Stimulated activated naive CD4-positive, alpha-beta T cell (primary cell): ENCODE measurements at places on chromosomes 7 and 10.

GRCh38 chr10:61130366-61130765 is 186.4 kb upstream of the RHOBTB1 start:
- DNase-seq: no peak

- no peak for DNase-seq
Observed at GRCh38 chr7:18976715-18977471, 140.5 kb downstream of the TWIST1 start.

DNA sequence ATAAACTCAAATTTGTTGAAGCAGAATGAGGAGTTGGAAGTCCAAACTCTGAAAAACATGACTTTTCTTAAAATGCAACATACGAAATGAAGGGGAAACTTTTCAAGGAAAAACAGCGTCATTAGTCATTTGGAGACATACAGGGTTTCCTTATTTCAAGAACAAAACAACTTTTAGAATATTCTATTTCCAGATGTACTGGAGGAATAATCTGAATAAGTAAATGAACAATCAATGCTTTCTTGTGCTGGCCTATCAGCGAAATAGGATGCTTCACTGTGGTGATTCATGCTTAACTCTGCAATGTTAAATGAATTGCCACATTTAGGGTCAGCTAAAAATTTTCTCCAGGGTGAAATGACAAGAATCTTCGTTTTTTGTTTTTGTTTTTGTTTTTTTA is 114.3 kb downstream of the SEMA3C start:
- no peak for DNase-seq

- DNase-seq: no peak
Observed at GRCh38 chr7:116784647-116785046, 77.7 kb upstream of the CAPZA2 start.

- no peak for DNase-seq
Observed at GRCh38 chr10:20265146-20265545, 448.9 kb downstream of the PLXDC2 start.

- no peak for DNase-seq
Observed at GRCh38 chr7:112067200-112067599, 139.0 kb downstream of the DOCK4 start.

- DNase-seq: no peak
Observed at GRCh38 chr7:150379441-150380379, 580 bp downstream of the ZNF775 start.

GRCh38 chr10:131656009-131656408 is 244.8 kb upstream of the PPP2R2D start:
- no peak for DNase-seq
